Trophoblast cell (in vitro differentiated cells and primary cell): ENCODE measurements at places on chromosomes 2 and 18.

GRCh38 chr2:85988914-85989270 lies 100.1 kb upstream of the ST3GAL5 start:
- DNase-seq = no peak

- DNase-seq = no peak
Observed at GRCh38 chr2:65867446-65867845, 435.0 kb upstream of the SPRED2 start.

- DNase-seq = no peak
Observed at GRCh38 chr2:58466804-58467203, 225.7 kb upstream of the FANCL start.

DNA sequence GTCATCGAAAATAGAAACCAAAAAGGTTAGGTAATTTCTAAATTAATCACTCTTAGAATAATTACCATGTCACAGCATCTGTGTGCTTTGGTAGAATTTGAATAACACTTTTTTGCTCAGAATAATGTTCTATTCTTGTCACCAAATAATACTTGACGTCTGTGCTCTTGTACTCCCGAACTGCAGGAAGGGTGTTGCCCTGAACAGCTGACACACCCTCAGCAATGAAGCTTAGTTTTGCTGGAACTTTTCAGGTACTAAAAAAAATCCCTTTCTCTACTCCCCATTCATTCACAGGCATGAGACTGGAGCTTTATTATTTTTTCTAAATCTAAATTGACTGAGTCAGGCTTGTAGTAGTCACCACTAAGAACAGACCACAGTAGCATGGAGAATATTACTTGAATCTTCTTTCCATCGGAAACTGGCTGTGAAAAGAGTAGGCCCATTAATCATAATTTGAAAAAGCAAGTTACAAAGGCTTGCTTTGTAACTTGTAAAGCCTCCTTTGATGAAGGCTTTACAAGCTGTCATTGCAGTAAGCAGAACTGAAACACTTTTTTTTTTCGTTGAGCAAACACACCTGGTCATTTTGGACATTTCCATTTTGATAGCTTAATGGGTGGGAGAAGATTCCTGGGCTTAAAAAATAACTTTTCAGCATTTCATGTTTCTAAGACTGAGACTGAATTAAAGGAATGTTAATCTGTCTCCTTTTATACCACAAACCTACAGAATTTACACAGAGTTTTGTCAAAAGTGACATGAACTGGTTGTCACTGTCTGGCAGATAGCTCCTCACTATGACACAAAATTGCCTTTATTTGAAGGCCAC lies 70.3 kb upstream of the PELI1 start:
- DNase-seq = no peak

- DNase-seq = no peak
Observed at GRCh38 chr2:216308576-216308975, 63.7 kb downstream of the MARCHF4 start.

DNA sequence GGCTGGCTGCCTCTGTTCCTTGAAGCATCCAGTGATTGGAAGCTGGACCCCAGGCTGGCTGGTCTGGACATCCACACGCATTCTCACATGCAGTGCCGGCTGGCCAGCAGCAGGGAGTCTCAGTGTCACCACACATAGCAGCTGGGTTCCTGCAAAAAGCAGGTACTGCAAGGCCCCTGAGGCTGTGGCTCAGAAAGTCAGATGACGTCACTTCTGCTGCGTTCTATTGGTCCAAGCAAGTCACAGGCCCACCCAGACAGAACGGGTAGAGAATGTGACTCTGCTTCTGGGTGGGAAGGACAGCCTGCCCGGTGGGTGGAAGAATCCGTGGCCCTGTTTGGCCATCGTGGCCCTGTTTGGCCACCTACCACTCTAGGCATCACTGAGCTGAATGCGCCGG lies 51.3 kb upstream of the SPP2 start:
- DNase-seq = no peak

GRCh38 chr2:74357627-74358026 lies 14.4 kb upstream of the SLC4A5 start:
- no peak for DNase-seq

DNA sequence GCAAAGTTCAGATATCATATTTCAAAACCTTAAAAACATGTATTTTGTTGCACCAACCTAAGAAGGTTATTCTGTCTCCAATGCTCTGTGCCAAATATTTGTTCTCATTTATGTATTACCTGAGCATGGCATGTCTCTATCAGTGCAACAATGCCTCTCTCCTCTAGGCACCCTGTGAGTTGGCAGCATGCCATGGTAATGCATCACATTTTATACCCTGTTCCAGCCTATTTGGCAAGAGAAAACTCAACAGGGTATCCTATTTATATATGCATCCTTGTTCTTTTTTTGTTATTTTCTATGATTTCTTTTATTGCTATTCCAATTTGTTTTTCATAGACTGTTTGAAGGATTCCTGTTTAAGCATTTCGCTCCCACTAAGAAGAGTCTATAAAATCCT lies 126.3 kb upstream of the NRXN1 start:
- DNase-seq = no peak

- no peak for DNase-seq
Observed at GRCh38 chr2:54295911-54296310, 39.9 kb upstream of the TSPYL6 start.

DNA sequence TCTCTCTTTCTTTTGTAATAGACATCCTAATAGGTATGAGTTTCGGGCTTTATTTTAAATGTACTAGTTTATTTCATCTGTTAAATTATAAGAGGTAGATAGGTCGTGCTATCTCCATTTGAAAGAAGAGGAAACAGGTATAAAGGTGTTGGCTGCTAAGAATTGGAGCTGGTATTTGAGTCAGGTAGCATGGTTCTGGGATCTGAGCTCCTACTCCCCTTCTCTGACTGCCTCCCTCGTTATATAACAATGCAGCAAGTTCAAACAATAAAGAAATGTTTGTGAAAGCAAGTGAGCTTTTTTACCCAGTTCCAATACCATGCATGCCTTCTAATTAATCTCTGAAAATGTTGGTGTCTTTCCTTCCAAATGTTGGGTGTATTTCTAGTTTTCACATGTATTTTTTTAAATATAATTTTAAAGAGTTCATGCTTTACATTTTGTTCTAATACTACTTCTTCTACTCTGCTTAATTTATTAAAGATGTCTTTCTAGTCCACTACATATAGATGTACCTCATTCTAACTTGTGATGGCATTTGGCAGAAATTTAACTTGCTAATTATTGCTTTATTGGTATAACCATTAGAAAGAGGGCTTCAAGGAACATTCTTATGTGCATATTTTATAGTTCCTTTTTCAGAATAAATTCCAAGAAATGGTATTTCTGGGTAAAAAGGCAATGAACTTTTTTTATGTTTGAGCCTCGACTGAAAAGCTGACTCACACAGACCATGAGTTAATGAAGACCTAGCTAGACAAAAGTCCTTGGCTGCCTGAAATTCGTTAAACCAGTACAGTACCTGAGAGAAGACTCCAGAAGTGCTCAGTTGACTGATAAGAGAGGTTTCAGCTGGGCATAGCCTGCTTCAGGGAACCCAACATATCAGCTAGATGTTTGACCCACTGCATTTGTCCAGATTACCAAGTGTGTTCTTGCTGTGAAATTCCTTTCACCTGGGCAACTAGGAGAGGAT lies 133.5 kb downstream of the CERS6 start:
- no peak for DNase-seq

DNA sequence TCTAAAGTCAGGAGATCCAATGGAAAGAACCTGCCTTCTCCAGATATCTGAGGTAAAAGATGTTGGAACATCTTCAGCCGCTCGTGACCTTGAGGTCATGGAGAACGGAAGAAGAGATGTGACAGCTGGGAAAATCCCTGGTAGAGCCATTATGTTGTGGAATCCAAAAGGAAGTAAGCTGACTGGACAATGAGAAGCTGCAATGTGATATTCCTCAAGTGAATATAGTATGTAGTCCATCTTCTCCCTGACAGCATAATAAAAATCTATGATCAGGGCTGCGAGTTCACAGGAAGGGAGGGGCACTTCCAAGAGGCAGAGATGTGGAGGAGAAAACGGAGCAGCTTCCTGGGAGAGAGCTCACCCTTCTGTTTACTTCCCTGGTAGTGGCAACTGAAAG lies 201.0 kb upstream of the SP5 start:
- no peak for DNase-seq

- DNase-seq = no peak
Observed at GRCh38 chr2:10373931-10374330, 71.2 kb downstream of the HPCAL1 start.

DNA sequence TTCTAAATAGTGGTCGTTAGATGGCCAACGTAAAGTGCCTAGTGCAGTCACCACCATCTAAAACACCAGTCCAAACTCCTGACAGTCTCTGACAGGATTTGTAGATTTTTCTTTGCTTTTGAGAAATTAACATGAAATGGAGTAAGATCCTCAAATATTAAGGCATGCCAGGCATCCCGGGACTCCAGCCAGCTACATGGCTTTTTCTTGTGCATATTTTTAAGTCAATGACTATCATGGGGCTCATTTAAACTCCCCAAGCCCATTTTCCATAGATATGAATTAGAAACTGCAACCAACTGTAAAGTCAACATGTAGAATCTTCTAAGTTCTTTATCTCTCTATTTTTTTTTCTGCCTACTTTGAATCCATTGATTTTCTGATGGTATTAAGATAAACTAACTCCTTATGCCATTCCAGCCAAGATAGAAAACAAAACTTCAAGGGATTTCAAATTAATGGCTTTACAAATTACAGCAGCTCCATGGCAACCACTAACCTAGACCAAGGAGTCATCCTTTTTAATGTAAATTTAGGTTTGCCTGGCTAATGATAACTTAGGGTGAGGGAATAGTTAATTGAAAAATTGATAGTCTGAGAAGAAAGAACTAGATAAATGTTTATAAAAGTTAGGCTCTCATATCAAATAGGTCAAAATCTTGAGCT lies 764.1 kb upstream of the NXPH2 start:
- no peak for DNase-seq

DNA sequence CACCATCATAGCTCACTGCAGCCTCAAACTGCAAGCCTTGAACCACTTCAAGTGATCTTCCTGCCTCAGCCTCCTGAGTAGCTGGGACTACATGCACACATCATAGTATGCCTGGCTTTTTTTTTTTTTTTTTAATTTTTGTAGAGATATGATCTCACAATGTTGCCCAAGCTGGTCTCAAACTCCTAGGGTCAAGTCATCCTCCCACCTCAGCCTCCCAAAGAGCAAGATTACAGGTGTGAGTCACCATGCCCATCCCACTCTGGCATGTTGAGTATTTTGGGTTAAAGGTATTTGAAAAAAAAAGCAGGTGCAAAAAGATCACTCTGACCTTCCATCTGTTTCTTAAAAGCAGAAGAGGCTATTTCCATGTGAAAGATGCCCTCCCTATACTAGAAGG lies 86.4 kb upstream of the FZD7 start:
- DNase-seq = peak; percentile 77

DNA sequence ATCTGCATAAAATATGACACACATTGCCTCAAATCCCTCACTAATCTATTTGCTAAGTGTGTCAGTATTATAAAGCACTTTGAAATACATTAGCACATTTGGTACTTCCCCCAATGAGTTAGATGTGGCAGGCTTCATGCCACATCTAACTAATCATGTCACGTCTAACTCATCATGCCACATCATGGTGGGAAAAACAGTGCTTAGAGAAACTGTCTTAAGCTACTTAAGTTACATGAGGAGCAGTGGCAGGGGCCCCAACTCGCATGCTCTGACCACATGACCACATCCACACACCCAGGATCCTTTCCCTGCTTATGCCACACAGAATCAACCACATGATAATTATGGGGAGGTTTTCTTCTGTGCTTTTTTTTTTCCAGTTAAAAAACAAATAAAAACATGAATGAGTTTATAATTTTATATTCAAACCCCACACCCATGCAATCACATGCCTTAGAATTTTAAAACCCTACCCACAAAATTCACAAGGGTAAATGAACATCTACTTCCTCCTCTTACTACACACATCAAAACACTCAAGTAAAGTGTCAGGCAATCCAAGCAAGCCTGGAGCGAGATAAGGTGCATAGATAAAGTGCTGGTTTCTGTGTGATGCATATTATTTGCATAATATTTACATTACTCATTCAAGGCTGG lies 1.6 kb downstream of the ABCA12 start:
- peak; percentile 71 for DNase-seq

GRCh38 chr2:96847586-96847985 lies 3.8 kb upstream of the ANKRD23 start:
- DNase-seq = no peak

- DNase-seq = no peak
Observed at GRCh38 chr2:46555011-46555410, 75.6 kb downstream of the TMEM247 start.

DNA sequence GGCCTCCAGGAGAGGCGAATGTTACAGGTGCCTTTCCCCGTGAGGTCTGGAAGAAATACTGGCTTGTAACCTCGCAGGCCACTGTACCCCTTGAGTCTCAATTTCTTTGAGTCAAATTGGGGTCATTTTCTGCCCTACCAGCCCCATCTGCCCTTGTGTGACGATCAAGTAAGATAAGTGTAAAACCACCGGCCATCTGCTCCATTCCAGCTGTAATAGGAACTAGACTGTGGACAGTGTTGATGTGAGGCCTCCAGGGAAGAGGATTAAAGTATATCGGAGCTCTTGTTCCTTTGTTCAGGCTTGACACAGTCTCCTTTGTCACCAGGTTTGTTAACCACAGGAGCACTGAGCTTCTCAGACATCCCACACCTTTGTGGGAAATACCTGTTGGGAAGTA lies 65.6 kb downstream of the MRPS9 start:
- no peak for DNase-seq

- DNase-seq = peak; percentile 3
Observed at GRCh38 chr18:63987743-63988142, 17.9 kb downstream of the SERPINB8 start.

- no peak for DNase-seq
Observed at GRCh38 chr2:79530443-79530842, 17.6 kb downstream of the CTNNA2 start.

GRCh38 chr2:101753720-101754490 lies 56.4 kb downstream of the MAP4K4 start:
- DNase-seq = no peak

DNA sequence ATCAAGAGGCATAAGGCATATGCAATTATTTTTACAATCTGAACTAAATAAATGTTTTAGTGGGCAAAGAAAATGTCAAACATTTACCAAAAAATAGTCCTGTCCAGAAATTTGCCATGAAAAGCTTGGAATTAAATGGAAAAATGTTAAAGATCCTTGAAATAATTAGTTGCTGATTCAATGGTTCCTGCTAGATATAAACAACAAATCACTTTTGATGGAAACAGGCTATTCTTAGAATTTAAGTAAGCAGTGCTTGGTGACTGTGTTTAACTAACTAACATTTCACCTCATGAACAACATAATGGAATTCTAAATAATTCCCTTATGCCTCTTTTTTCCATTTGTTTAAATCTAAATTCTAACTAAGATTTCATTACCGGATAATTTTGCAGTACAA lies 3.9 kb downstream of the RND3 start:
- no peak for DNase-seq
